ENCODE measurements at places on chromosomes 1 and 21.
A peak's percentile ranks its signal among the peaks of the same experiment; 100 is the strongest.

GRCh38 chr1:51247022-51247421 is 10.9 kb downstream of the RNF11 start:
- no peak for DNase-seq

DNA sequence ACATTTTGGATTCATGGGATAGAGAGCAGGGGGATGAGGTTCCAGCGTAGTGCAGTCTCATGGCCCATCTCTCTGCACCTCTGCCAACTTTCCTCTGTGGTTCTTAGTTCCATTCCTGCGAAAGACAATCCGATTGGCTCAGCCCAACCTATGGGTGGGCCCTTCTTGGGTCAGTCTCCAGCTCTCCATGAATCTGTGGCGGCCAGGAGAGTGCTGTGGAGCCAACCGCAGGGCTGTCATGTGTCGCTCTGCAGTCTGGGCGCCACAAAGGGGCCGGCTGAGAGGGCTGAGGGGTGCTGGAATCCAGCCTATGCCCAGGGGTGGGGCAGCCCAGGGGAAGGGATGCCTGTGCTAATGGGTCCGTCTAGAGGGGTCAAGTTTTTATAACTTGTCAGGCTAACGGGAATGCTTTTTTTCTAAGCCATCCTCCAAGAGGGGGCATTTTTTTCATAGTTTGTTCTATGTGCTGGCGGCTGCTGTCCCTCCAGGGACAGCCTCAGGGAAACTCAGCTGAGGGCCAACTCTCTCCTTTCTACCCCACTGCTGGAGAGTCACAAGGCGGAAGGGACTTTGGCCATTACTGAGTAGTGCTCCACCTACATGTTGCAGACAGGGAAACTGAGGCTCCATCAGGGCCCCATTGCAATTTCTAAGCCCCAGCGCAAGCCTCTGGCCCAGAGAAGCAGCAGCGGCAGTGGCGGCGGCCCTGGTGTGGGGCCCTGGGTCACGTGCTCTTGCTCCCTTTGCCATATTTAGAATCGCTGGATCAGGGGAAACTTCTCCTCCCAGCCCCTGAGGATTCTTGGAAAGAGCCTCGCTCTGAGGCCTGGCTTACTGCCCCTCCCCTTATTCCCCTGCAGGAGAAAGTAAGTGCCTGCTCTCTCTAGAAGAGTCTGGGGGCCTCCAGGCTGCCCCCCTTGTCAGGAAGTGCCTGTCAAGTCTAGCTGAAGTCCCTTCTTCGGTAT is 23.4 kb downstream of the KCNQ4 start:
- DNase-seq = no peak

DNA sequence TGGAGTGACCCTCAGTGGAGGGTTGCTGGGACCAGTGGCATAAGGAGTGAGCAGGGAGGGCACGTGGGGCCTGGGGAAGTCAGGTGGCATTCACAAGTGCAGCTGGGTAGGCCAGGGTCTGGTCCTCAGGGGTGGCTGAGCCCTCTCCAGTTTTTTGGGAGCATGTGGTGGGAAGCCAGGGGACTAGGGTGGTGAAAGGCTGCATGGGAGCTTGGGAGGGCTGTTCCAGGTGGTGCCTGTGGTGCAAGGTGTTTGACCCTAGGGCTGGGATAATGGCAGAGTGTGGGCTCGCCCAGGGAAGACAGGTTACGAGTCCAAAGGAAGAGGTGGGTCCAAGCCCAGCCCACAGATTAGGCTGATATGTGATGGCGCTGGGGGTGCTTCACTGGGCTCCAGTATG is 30.5 kb downstream of the MAN1C1 start:
- no peak for DNase-seq

GRCh38 chr1:9494936-9495758 is 44.1 kb upstream of the SLC25A33 start:
- DNase-seq = peak; percentile 45

DNA sequence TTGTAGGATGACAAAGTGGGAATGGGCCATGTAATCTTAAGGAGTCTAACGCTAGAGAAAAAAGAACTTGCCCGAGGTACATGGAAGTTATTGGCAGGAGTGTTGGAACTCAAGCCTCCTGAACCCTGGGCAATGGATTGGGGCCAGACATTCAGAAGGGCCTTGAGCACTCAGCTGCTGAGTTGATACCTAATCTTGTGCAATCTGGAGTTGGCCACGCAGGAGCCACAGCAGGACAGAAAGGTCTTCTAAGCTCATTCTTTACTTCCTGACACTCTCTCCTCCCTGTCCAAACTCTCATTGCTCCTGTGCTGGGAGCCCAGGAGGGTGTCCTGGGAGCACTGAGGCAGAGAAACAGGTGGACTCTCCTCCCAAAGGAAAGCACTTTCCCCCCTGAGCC is 25.1 kb upstream of the CSF1 start:
- no peak for DNase-seq

GRCh38 chr1:231734417-231734816 is 107.8 kb downstream of the DISC1 start:
- no peak for DNase-seq

- DNase-seq = no peak
Observed at GRCh38 chr1:97042551-97042950, 321.0 kb downstream of the PTBP2 start.

DNA sequence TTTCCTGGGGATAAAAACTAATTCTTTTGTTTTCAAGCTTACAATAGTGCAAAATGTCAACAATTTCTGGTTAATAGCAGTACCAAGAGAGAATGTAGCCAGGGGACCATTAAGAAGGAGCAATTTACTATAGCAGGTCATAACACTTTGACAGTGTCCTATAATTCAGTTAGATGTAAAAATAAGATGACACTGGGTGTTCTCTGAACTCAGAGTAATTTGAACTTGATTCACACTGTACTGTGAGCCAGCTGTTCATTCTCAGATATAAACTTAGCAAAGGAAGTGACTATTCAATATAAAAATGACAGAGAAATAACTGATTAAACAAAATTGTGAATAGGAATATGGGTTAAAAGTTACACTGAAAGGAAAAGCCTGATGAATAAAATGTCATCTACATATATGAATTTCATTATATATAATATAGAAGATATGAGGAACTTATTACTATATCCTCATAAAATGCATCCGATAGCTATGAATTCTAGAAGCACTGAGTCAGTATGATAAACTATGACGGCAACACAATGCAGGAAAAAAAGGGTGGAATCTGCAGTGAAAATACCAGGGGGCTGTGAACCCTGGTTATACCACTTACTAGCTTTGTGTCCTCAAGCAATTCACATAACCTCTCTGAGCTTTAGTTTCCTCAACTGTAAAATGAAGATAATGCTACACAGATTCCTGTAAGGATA is 135.9 kb downstream of the ACBD6 start:
- DNase-seq = no peak

DNA sequence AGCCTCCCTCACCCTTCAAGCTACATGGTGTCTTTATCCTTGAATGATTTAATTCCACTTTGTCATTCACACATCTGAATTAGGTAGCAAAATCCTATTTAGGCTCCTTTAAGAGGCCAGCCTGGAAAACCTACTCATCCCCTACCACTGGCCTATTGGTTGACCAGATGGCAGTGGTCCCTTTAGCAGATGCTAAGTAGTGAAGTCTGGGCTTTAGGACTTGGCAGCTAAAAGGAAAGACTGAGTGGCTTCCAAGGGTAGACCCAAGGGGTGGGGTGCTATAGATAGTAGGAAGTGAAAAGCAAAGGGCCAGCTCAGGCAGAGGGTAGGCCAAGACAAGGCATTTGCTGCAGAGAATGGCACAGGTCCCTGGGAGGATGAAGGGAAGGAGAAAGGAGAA is 46.6 kb downstream of the KCNJ6 start:
- DNase-seq = no peak

DNA sequence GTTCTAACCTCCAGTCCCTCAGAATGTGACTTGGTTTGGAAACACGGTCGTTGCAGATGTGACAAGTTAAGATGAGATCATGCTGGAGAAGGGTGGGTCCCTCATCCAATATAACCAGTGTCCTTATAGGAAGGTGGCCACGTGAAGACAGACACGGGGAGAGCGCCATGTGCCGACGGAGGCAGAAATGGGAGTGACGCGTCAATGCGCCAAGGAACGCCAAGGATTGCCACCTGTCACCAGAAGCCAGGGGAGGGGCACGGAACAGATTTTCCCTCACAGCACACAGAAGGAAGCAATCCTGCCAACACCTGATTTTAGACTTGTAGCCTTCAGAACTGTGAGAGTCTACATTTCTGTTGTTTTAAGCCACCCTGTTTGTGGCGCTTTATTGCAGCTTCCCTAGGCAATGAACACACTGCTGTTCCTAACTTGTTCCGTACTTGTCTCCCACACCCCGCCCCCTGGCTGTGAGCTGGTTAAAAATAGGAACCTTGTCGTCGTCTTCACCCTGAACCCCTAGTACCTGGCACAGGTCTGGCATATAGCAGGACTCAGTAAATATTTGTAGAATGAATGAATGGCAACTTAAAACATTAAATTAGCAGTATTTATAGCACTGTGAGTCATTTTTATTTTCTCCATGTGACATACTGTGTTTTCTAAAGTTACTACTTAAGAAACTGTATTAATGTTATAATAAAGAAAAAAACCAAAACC is 14.2 kb downstream of the RIMS3 start:
- no peak for DNase-seq

DNA sequence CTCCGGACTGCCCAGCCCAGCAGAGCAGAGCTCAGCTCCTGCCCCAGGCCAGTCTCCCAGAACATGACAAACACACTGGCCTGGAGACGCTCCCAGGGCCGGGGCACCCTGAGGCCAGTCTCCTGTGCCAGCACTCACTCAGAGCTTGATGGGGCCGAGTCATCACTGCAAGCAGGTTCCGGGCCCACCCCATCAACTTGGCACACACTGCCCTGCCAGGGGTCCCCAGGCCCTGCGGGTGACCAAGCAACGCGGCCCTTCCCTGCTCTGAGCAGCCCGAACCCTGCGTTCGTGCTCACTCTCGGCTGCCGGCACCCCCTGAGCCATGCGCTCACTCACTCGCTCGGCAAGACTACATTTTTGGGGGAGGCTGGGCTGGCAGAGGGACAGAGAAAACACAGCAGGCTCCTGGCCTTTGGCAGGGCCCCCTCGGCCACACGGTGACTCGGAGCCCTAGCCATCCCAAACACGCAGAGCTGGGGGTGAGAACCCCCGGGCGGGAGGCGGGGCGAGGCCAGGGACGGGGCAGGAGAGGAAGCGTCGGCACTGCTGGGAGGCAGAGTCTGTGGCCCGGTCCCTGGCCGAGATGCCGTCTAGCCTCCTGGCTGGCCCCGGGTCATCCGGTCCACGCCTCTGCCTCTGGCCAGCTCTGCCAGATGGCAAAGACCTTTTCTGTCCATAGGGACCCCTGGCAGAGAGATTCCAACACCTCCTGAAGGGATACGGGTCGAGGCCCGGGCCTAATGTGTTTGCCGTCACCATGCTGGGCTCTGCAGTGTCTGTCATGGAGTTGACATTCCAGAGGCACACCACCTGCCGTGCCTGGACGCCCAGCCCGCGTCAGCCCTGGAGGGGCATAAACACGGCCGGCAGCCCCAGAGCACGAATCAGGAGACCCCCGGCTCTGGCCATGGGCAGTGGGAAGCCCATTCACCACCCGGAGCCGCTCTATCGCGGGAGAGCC is 68.0 kb downstream of the MEGF6 start:
- peak; percentile 94 for DNase-seq

- no peak for DNase-seq
Observed at GRCh38 chr1:64956733-64957441, 9.5 kb downstream of the JAK1 start.

DNA sequence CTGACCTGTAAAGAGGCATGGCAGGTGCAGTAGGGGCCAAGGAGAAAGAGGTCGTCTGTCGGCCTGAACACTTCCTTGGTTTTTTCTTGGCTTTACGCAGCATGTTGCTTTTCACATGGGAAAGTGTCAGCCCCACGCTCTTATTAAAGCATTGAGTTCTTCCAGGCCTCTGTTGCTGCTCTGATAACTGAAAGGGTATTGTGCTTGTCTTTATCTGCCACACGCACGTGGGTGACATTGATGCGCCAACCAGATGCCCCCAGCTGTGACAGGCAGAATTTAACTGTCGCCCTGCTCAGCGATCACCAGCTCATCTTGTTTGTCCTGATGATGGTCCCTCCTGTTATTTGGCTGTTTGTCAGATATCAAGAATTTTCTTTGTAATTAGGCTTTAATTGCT is 76.5 kb downstream of the GALNT2 start:
- DNase-seq = no peak

GRCh38 chr1:178910023-178910422 is 39.1 kb upstream of the ANGPTL1 start:
- DNase-seq = no peak

GRCh38 chr21:17758683-17759082 is 60.5 kb downstream of the C21orf91 start:
- DNase-seq = no peak

GRCh38 chr1:156262461-156263287 is 14.8 kb upstream of the PAQR6 start:
- peak; percentile 89 for DNase-seq

DNA sequence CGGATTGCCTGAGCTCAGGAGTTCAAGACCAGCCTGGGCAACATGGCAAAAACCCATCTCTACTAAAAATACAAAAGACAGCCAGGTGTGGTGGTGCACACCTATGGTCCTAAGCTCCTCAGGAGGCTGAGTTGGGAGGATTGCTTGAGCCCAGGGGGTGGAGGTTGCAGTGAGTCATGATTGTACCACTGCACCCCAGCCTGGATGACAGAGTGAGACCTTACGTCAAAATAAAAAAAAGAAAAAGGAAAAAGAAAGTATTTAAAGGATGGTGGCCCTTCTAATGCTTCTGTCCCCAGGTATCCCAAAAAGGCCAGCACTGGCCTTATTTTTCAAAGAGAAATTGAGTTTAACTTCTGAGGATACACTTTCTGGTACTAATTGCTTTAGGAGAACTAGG is 1.7 kb downstream of the IKBKE start:
- DNase-seq = no peak

- no peak for DNase-seq
Observed at GRCh38 chr1:104266612-104267011, 516.9 kb downstream of the AMY1C start.

- DNase-seq = no peak
Observed at GRCh38 chr1:203672346-203672745, 45.7 kb downstream of the ATP2B4 start.

- DNase-seq = no peak
Observed at GRCh38 chr1:203539831-203540546, 46.0 kb downstream of the OPTC start.

DNA sequence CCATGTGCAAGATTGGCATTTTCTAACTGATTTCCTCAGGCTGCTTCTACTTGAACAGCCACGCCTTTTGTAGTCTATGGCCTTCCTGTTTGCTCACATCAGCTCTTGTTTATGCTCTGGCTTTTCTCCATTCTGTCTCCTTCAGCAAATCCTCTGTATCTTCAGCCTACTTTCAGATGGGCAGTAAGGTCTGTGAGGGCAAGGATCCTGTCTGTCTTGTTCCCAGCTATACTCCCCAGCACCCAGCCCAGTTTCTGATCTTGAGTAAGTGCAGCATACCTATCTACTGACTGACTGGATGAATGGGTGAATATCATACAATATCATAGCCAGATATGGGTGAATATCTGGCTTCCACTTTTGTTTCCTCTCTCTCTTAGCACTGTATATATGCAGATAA is 438.1 kb downstream of the LMO4 start:
- DNase-seq = no peak

GRCh38 chr1:229328598-229329362 is 14.1 kb downstream of the CCSAP start:
- DNase-seq = no peak
